Suppressor macrophage treated with lipopolysaccharide for 4 hours (primary cell): ENCODE measurements at places on chromosomes 2 and 18.

DNA sequence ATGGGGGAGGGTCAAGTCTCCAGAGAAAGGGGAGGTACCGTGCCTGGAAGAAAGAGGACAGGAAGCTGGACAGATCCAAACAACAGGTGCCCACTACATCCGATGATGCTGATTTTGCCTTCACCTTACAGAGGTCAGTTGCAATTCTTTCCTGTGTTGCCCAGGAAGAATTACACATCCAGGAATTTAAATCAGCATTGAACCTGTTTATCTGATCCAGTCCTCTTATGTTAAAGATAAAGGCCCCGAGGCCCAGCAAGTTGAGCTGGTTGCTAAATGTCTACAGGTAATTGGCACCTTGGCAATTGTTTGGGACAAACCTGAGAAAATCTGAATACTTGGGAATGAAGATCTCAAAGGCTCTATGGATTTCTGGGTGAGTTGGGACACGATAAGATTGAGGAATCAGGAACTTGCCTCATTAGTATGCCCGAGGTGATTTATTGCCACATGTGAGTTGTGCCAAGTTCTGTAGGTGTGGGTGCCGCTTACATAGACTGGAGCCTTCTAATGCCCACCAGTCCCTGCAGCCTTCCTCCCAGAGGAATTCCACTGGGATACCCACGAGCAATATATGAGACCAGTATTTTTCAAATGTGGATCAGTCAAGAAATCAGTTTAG is 6.9 kb upstream of the CNNM4 start:
- no peak for DNase-seq

DNA sequence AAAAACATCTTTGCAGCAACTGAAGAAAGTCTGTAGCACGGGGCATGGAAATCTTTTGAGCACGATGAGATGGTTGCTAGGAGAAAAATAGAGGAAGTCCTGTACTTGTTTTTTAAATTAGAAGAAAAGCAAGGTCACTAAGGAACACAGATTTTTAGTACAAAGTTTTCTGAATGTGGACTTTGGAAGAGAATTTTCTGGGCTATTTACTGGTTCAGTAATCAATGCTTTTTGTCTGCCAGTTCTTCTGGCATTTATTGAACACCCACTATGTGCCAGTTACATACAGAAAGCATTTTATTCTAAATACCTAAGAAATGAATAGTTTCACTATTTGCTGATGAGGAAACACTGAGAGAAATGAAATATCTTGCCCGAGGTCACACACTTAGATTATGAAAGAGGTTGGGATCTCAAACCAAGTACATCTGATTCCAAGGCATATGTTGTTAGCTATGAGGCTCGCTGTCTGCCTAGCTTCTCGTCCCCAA is 15.6 kb upstream of the MAP3K20 start:
- DNase-seq: peak; percentile 48

DNA sequence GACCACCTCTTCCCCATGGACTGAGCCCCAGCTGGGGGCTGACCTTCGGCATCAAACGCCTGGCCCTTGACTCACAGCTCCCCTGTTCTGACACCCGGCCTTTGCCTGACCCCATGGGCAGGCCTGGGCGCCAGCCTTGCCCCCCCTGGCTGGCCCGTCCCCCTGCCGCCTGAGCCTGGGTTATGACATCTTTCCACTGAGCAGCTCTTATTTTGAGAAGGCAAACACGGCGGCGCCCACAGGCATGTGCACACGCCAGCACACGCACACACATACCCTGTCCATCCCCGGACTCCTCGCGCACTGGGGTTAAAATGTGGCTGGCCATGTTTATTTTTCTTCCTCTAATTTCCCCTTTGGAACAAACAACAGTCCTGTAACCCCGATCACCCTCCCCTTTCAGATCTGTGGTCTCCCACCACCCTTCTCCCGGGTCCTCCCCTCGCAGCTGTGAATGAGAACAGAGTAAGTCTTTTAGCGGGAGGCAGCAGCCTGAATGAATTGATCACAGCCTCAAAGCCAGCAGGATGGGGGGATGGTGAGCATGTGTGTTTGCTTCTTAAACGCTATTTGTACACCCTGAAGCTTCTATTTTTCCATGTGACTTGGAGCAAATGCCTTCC is 11.8 kb upstream of the ATOH8 start:
- DNase-seq: no peak

DNA sequence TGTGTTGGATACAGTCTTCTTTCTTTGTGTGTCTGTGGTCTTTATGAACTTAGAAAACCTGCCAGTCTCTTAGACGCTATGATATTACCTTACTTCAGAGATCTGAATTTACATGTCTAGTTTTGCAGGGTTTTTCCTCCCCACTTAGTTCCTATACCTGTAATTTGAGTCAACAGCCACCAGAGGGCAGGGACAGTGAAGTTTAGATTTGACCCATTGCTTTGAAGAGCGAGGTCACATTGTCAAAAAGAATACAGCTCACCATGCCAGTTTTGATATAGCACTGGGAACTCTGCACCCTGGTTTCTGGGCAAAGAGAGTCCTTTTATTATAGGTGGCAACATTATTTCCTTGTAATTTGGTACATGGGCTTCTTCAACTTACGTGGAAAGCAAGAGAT is 102.3 kb downstream of the MAPK4 start:
- DNase-seq: peak; percentile 37

DNA sequence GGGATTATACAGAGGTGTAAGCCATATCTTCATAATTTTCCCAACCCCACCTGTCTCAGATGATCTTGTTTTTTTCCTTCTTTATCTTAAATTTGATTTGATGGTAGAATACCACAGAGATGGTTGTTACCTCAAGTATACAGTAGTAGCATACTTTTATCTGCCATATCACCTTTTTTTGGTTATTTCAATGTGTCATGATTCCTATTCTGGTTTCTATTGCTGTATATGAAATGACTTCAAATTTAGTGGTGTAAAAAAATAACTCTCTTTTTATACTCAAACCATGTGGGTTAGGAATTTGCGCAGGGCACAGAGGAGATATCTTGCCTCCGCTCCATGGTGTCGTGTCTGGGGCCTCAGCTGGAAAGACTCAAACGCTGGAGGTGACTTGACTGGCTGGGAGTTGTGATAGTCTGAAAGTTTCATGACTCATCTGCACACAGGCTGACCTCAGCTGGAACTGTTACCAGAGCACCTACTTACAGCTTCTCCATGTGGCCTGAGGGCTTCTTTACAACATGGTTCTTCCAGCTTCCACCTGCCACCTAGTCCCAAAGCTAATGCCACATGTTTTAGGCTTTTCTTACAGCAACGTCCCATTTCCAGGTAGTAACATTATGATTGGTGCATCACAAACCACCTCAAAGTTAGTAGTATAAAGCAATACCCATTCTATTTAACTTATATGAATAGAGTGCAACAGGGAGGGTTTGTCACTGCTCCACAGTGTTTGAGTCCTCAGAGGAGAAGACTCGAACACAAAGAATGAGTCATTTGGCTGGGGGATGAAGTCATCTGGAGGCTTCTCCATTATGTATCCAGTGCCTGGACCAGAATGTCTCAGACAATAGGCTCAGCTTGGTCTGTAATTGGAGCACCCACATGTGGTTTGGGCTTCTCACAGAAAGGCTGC is 82.3 kb upstream of the XPO1 start:
- DNase-seq: peak; percentile 60

DNA sequence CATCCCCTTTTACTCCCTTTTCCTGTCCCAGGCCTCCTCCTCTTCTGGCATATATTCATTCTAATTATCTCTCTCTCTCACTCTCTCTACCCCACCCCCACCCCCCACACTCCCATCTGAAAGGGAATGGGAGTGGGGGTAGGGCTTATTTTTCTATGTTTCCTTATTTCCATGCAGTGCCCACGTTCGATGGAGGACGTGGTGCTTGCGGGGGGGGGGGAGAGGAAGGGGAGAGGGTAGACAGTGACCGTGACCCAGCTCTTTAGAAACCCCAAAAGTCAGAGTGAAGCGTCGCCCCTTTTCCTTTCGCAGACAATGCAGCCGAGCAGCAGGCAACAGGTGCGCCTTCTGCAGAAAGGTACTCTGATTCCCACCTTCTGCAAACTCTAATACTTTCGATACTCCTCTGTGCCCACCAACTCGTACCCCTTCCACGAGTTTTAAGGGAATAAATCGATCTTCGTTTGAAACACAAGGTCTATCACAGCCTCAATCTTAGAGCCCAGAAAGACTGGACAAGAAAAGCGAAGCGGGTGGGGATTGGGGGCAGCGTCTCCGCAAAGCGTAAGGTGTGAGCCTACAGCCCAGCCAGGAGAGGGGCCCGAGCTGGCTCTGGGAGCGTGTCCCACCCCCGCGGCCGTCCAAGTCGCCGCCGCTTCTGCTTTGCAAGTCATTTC is 891 bp upstream of the NR4A2 start:
- no peak for DNase-seq

DNA sequence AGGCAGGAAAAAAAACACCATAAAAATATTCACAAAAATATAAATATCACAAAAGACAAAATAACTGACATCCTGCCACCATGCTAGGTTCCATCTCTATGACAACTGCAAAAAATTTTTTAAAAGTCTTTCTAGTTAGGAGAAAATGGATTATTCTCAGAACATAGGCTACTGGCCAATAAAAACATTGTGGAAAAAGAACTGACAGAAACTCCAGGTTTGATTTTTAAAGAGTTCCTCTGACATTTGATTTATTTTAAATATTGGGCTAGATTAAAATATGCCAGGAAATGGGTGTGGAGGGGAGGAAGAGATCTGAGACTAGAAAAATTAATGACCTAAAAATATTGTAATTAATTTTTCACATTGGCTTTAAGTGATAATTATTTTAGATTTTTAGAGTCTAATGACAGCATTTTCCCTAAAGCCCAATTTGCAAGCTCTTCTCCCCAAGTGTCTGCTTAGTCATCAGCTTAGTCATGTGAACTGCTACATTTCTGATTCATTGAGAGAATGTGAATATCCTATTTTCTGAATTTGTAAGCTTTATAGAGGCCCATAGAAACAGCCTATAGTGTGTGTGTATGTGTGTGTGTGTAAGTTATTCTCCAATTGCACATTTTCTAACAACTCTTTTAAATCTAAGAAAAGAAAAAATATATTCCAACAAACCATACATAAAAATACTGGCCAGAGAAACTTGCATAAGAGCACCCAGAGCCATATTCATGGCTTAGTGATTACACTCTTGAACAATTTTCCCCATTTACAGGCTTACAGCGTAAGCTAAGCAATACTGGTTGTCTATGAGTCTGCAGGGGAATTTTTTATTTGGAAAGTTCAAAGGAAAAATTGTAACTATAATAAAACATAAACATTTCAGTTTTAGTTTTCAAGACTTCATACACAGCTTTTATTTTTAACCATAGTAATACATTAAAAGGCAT is 48.4 kb downstream of the TMEFF2 start:
- DNase-seq: peak; percentile 64

DNA sequence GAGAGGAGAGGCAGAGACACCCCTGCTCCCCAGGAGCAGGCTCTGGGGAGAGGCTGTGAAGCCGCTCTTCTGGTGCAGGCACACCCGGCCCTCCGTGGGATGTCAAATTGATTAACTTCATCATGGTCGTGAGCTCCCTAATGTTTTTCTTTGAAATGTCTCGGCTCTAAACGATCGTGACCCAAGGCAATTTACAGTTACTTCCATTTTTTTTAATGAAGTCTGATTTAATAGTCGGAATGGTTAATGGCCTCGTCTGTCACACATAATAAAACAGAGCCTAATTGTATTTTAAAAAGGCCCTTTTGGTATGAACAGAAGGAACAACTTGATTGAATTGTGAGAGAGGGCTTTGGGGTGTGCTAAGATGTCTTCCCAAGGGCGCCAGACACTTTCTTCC is 130.2 kb downstream of the SMAD2 start:
- no peak for DNase-seq

GRCh38 chr2:6369266-6369665 is 496.4 kb downstream of the CMPK2 start:
- DNase-seq: no peak

DNA sequence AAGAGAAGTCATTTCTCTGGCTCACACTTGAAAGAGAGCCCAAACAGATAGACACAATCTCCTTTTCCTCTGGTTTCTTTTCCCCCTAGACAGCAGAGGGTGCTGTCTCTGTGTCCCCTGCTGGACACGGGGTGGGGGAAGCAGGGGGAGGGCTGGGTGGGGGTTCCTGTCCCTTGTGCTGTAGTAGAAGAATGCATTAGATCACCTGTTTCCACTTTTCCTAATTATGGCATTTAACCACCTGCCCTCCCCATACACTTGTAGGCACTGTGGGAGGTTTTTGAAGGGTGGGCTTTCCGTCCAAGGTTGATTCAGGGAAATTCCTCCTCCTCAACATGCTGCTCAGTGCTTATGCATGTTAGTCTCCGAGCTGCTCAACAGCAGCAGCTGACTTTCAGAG is 206.2 kb upstream of the EPAS1 start:
- DNase-seq: no peak

GRCh38 chr2:148533004-148533403 is 111.5 kb upstream of the EPC2 start:
- DNase-seq: no peak

DNA sequence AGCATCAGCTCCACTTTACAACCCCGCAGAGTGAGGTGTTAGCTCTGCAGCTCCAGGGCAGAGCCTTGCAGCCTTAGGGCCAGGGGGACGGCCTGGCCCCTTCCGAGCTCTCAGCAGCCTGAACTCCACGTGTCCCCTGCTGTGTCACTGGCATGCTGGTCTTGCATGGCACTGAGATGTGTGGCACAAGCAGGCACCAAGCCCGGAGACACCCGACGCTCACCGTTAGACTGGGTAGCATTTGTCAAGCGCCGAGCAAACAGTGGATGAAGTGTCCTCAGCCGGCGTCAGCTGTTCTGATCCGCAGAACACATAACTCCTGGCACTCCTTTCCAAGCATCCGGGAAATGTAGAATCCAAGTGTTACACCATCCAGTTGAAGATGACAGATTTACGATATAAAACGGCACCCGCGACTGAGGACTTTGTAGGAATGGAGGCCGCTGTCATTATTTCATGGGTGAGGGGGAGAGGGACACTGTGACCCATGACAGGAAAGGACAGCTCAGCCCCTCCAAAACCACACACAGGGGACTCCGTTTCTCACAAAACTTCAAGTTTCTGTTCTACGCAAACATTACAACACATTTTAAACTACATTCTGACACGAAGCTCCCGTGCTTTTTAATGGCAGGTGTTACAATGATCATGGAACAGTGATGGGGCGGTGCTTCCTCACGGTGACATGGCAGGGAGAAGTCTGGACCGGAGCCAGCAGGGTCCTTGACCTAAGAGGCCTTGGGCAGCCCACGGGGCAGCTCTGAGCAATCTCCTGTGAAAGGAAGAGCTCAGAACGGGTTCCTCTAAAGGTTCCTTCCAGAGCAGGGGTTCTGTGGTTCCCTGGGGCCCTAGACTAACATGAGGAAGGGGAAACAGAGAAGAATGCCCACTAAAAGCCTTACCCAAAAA is 89.4 kb downstream of the HDAC4 start:
- DNase-seq: peak; percentile 31

DNA sequence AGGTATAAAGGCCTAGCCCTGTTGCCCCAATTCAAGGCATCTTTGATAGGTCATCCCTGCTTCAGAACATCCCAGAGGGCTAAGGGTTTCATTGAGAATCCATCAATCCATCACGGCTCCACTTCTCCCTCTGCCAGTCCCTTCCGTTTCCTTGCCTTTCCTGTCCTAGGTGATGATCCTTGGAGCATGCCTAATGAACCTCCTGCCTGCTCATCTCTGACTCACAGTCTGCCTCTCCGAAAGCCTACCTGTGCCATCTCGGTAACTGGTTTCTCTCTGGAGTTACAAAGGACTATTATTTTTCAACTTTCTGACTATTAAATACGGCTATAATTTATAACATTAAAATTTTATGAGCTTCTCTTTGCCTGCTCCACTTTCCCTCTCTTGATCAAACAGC is 36.7 kb upstream of the OSBPL6 start:
- no peak for DNase-seq
